CD4-positive, alpha-beta T cell treated with Interleukin-1 beta for 1 hour (primary cell): ENCODE measurements at places on chromosomes 1 and 21.

- no peak for DNase-seq
Observed at GRCh38 chr1:185568155-185569123, 165.8 kb upstream of the HMCN1 start.

DNA sequence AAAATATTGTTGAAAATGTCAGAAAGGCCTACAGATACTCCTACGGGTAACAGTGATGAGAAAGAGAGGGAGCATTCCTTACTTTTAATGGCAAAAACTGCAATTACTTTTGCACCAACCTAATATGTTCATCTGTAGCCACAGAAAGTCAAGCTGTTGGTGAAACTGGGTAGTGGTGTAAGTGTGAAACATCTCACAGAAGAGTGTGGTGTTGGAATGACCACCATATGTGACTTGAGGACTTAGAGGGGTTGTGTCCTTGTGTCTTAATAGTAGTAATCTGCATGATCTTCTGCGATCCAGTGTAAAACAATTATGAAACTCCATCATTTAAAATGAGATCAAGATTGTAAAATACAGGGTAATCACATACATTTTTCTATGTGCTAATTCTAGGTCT is 320.7 kb downstream of the ADGRL2 start:
- no peak for DNase-seq

- DNase-seq = no peak
Observed at GRCh38 chr1:147243228-147243685, 773 bp downstream of the CHD1L start.

DNA sequence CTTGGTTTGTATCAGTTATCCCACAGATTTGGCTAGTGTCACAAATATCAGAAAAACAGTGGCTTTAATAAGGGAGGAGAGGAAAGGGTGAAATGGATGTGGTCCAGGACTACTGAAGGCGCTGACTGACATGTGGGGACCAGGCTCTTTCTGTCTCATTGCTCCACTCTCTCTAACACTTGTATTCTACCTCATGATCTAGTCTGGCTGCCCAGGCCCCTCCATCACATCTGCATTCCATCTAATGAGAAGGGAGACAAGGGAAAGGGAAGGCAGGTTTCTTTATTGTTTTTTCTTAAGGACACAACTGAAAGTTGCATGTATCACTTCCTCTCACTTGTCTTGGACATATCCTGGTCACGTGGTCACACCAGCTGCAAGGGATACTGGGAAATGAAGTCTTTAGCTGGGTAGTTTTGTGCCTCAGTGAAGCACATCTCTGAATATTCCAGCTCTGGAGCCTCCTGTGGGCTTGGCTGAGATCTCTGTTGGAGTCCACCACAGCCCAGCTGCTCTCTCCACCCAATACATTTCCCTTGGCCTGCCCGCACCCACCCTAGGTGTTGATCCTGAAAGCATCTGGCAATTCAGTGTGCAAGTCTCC is 42.0 kb upstream of the PADI2 start:
- no peak for DNase-seq

- no peak for DNase-seq
Observed at GRCh38 chr1:225548140-225548857, 104.6 kb downstream of the ENAH start.

DNA sequence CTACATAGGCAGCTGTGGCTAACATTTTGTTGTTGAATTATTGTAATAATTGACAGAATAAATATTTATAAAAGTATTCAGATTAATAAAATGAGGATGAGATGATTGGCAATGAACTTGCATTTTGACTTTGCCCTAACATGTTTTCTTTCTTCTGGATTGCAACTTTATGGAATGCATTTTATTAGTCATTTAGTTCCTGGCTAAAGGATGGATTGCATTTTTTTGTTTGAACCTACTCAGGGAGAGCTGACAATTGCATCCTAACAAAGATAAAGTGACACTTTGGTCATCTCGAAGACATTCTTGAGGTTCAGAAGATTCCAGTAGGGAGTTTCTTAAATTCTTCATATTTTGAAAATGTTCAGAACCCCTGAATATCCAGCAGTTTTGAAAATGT is 37.5 kb downstream of the PGM1 start:
- no peak for DNase-seq

DNA sequence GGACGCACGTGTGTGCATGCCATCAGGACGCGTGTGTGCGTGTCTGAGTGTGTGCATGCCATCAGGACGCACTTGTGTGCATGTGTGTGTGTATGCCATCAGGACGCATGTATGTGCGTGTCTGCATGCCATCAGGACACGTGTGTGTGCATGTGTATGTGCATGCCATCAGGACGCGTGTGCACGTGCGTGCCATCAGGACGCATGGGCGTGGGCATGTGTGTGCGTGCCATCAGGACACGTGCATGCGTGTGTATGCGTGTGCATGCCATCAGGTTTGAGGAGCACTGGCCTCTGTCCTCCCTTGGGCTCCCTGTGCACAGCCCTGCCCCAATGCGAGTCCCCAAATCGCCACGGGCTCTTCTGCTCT is 12.6 kb upstream of the C1QTNF12 start:
- DNase-seq = no peak

DNA sequence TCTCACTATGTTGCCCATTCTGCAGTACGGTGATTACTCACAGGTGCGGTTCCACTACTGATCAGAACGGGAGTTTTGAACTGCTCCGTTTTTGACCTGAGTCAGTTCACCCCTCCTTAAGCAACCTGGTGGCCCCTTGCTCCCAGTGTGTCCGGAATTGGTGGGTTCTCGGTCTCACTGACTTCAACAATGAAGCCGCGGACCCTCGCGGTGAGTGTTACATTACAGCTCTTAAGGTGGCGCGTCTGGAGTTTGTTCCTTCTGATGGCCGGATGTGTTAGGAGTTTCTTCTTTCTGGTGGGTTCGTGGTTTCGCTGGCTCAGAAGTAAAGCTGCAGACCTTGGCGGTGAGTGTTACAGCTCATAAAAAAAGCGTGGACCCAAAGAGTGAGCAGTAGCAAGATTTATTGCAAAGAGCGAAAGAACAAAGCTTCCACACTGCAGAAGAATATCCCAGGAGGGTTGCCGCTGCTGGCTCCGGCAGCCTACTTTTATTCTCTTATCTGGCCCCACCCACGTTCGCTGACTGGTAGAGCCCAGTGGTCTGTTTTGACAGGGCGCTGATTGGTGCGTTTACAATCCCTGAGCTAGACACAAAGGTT is 17.6 kb upstream of the PARP1 start:
- peak; percentile 35 for DNase-seq

DNA sequence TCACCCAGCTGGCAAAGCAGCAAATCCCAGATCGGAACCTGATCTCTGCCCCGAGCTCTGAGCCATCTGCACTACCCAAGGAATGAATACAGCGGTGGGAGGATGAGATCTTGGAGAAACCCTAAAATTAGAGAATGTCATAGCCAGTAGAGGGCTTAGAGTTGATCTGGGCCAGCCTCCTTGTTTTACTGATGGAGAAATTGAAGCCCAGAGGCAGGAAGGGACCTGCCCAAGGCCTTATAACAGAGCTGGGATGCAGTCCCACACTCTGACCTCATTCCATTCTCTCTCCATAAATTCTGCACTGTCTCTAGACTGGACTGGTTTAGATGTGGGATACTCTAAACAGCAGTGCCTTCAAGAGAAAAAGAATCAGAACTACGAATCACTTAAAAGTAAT is 4.8 kb upstream of the SFN start:
- DNase-seq = no peak

DNA sequence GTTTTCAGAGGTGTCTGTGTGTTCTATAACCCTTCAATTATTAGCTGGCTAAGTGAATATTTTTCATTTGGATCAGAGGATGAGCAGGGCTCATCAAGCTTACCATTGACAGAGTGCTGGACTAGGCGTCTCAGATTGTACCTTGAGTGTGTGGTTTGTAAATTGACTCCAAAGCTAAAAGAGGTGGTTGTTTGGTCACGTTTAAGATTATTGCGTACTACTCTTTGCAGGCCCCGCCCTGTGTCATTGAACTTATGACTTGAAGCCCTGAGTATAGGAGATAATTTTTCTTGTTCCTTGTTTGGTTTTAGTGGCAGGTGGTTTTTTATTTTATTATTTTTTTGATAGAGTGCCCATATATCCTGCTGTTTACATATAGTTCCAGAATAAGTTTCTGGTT is 17.7 kb downstream of the MRPS6 start:
- DNase-seq = no peak

- no peak for DNase-seq
Observed at GRCh38 chr21:15219039-15219438, 154.2 kb upstream of the NRIP1 start.

GRCh38 chr1:227370533-227371254 is 52.4 kb upstream of the CDC42BPA start:
- DNase-seq = no peak

DNA sequence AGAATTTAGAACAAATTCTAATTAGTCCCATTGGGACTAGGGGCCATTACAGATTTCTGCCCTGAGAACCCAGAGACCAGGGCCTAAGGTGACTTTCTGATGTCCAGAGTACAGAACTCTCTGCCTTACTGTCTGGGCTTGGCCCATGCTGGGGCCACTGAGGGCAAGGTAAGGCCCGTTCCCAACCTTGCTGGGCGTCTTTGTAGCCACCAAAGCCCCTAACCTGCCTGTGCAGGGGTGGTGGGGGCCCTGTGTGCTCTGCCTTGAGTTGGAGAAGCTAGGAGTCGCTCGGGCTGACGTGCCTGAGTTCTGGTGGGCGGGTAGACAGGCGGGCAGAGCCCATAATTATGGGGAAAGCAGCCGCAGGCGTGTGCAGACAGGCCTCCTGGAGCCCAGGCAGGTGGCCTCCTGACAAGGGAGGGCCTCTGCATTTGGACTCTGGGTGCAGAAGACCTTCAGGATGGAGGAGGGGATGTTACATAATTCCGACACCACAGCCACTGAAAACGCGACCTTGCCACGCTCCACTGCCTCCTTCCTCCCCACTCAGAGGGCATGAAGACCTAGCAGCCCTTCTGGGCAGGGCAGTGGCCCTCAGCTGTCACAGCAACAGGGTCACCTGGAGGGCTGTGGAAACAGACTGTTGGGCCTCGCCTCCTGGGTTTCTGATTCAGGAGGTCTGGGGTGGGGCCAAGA is 239.9 kb upstream of the TMEM51 start:
- DNase-seq = no peak

DNA sequence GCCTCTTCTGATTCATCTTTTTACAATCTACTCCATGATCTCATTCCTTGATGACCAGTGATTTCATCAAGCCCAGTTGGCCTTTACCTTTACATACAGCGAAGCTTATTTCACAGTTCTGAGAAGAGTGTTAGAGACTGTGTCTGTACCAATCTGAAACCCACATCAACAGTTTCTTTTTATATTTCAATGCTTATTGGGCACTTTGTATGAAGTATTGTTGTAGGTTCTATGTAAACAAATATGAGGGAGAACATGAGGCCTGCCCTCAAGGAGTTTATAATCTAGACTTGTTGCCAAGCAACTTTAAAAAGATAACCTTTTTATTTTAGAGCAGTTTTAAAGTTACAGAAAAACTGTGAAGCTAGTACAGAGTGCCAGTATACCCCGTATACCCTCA is 27.5 kb upstream of the RWDD3 start:
- no peak for DNase-seq

- DNase-seq = no peak
Observed at GRCh38 chr1:53971718-53972117, 25.6 kb downstream of the LRRC42 start.

GRCh38 chr1:18289597-18289996 is 182.0 kb downstream of the IGSF21 start:
- DNase-seq = no peak

DNA sequence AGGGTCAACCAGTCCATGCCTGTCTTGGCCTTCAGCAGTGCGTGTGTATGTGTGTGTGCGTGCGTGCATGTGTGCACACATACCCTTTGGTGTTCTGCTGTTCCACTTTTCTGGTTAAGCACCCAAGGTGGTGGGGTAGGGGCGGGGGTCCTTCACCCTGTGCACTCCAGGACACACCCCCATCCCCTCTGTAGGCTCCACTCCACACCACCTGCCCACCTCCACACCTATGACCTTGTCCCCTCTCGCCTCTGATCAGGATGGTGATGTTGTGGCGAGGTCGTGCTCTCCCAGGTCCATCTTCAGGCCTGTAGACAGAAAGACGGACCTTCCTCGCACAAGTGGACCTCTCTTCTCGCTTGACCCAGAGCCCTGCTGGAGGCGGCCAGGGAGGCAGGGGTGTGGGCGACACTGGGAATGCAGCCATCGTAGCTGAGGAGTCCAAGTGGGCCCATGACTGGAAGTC is 44.6 kb downstream of the WDR4 start:
- DNase-seq = no peak

GRCh38 chr1:35683012-35683411 is 35.7 kb downstream of the C1orf216 start:
- DNase-seq = no peak

DNA sequence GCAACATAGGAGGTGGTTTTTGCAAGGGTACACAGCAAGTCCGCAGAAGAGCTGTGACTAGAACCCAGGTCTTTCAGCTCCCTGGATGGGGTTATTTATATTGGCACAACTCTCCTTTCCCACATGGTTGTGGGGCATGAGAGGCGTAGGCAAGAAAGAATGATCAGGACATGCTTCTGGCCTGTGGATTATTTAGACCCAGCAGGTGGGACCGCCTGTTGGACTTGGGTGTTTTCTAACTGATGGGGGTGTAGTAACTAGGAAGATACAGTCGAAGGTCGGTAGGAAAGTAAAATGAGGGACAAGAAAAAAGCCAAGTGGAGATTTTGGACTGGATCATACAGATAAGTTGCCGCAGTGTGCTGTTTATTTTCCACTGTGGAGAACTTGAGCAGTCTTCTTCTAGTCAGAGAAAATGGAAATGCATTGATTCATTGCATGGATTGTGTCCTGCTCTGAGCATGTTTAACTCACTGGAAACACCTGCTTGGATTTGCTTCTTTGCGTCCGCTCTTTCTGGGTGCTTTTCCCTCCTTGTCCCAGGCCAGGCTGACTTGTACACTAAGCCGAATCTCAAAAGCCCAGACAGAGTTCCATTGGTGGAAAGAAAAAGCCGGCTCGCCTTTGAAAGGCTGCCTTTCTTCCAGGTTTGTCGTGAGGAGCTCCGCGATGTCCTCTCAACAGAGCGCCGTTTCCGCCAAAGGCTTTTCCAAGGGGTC is 592 bp downstream of the CRCT1 start:
- no peak for DNase-seq

DNA sequence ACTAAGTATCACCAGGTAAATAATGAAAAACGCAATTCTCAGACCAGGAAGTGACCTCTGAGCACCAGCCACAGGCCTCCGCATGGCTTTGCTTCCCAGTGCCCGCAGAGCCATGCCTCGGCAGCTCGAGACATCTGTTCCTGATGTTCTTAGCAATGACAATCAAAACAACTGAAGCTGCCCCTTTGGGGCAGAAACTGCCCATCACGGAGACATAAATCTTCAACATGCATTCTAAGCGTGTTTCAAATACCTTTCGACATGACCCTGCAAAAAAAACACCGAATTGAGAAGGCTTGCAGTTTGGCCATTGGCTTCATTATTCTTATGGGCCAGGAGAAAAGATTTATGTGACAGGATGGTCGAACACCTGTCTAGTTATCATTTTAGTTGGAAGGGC is 5.8 kb upstream of the RAP1GAP start:
- DNase-seq = no peak

DNA sequence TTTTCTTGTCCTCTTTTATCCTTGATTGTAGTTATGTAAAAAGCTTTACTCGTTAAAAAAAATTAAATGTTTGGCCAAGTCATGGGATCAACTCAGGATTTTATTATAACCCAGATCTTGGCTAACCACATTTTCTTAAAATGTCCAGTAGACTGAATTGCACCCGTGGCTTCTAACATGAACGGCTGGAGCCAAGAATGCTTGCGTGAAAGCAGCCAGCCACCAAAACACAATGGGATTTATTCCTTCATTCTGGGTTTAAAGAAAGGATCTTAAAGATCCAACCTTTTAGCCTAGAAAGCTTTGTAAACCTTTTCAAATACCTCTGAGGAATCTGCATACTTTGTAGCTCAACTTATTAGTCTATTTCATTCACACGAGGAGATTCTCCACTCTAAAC is 404.4 kb downstream of the USP25 start:
- no peak for DNase-seq
